Kidney capillary endothelial cell (primary cell): ENCODE measurements at places on chromosomes 16 and 17.
A peak's percentile ranks its signal among the peaks of the same experiment; 100 is the strongest.

DNA sequence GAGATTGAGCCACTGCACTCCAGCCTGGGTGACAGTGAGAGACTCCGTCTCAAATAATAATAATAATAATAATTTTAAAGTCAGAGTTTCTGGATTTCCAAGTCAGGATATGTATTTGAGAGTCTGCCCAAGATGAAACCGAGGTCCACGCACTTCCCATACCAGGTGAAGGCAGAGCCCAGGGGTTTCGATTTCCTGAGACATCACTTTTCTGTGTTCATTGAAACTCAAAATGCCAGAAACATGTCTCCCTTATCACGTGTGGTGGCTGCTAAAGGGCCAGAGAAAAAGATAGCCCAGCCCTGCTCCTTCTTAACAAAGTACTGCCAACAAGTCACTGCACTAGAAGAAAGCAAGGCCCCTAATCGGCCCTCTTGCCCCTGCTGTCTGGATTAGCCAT lies 9.8 kb upstream of the RNF157 start:
- DNase-seq = no peak

- DNase-seq = no peak
These were observed 121.0 kb upstream of the NLRP1 start for GRCh38 chr17:5705081-5705875.

- no peak for DNase-seq
These were observed 5.4 kb upstream of the CYLD start for GRCh38 chr16:50736448-50736847.

DNA sequence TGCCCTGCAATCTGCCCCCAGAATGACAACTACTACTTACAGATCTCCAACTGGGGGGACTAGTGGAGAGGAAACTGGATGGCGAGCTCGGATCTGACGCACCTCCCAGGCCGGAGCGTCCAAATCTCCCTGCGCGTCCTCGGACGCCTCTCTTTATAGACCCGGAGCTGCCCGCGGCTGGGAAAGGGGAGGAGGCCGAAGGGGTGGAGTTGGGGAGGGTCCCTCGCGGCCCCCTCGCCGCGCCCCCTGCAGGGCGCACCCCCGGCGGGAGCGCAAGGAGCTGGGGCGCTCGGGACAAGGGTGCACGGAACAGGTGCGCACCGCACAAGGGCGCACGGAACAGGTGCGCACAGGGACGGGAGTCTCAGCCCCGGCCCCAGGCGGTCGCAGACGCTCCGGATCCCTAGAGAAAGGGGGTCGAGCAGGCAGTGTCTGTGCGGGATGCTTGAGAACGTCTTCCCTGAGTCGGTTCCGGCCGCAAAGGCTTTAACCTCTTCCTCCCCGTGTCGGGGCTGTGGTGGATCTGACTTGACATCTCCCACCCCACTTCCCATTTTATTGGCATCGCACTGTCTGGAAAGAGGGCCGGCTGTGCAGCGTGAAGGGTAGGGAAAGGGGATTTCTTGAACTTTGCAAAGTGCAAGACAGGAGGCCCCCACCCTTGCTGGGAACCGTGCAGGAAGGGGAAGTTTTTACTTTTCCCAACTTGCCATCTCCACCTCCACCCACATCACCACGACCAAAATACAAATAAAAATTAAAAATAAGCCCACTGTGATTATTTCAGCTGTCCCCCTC lies at the start of gene MYH11:
MYH11 (minus strand) TSS at position 128 of the 798 bp plus-strand sequence. CDS start 18,776 bp downstream, outside the sequence.
- no peak for DNase-seq

DNA sequence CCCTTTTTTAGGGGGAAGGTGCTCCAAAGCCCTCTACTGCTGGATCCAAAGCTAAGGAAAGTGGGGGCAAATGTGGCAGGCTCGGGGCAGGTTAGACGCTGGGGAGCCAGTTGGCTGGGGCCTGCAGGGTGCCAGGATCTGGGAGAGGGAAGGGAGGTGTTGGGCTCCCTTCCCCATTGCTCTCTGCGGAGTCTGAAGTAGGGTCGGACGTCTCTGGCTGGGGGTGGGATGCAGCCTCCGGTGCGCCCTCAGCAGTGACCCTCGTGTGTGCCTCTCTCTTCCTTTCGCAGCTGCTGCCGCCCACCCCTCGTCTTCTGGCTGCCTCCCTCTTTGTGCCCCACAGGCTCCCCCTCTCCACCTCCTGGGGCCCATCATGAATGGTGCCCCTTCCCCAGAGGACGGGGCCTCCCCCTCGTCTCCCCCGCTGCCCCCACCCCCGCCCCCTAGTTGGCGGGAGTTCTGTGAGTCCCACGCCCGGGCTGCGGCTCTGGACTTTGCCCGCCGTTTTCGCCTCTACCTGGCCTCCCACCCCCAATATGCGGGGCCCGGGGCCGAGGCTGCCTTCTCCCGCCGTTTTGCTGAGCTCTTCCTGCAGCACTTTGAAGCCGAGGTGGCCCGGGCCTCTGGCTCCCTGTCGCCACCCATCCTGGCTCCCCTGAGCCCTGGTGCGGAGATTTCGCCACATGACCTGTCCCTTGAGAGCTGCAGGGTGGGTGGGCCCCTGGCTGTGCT lies 2.2 kb downstream of the SH2B1 start:
- DNase-seq = no peak

- DNase-seq = no peak
These were observed 12.1 kb downstream of the NT5M start for GRCh38 chr17:17315142-17315821.

DNA sequence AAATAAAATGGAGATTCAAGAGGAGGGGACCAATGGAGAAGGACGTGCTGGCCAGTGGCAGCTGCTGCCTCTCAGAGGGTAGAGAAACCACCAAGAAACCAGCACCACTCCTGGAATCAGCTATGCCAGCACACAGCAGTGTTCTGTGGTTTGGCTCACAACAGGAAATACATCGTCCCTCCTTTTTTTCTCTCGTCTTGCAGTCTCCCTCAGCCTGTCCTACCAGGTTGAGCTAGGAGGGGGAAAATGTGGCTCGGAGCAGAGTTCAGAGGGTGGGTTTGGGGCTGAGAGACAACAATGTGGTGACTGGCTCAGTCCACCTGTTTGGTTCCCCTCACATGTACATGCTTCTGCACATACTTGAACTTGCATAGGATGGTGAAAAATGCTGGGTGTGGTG lies 19.9 kb upstream of the SLC16A5 start:
- DNase-seq = no peak

DNA sequence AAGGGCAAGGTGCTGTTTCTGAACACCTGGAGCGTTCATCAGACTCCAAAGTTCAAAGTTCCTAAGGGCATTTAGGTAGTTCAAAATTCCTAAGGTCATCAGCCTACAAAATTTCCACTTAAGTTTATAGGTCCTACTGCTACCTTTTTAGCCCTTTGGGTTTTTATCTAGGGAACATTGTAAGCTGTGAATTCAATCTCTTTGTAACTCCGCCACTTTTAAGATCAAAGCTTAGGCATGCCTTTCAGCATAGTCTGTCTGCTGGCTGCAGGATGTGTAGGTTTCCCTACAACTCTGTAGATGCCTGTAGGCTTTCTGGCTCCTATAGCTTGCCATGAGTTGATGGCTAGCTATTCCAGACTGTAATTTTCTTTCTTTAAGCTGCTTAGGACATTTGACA lies 291.6 kb downstream of the MAP2K6 start:
- no peak for DNase-seq

GRCh38 chr17:41777574-41778188 lies 8.8 kb downstream of the JUP start:
- DNase-seq = peak; percentile 92

- no peak for DNase-seq
These were observed 12.1 kb upstream of the DHX8 start for GRCh38 chr17:43471585-43472160.

- DNase-seq = no peak
These were observed 1683.4 kb downstream of the TP53TG3F start for GRCh38 chr16:35142809-35143192.

- DNase-seq = no peak
These were observed 16.0 kb upstream of the HEATR6 start for GRCh38 chr17:60094754-60095153.

- DNase-seq = no peak
These were observed 27.2 kb upstream of the TMEM220 start for GRCh38 chr17:10757067-10757466.

GRCh38 chr17:42340691-42341127 lies 47.5 kb downstream of the STAT3 start:
- DNase-seq = no peak

GRCh38 chr16:89579351-89579750 lies 3.8 kb downstream of the CPNE7 start:
- no peak for DNase-seq

- peak; percentile 40 for DNase-seq
These were observed 27.1 kb downstream of the TMEM235 start for GRCh38 chr17:78258323-78259191.

DNA sequence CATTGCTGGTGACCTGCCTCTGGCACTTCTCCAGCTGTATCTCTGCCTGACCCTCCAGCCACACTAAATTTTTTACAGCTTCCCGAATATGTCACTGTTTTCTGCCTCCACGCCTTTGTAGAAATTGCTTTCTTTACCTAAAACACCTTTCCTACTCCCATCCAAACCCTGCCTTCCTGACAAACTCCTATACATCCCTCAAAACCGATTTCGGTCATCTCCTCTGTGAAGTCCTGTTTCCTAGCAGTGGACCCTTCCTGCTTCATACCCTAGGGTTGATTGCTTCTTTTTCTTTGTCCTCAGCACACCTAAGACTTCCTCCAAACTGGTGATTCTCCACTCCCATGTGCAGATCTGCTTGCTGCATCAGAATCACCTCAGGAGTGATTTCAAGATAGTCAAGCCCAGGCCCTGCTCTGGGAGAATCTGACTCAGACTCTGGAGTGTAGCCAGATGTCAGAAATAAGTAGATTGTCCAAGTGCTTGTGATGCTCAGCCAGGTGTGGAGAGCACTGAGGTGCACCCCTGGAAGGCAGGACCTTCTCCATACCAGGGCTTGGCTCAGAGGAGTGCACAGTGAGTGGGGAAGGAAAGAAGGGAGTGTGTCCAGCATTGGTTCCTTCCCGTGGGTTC lies 184.2 kb downstream of the COPRS start:
- DNase-seq = no peak

GRCh38 chr17:64608571-64608981 lies 53.5 kb downstream of the SMURF2 start:
- DNase-seq = no peak

DNA sequence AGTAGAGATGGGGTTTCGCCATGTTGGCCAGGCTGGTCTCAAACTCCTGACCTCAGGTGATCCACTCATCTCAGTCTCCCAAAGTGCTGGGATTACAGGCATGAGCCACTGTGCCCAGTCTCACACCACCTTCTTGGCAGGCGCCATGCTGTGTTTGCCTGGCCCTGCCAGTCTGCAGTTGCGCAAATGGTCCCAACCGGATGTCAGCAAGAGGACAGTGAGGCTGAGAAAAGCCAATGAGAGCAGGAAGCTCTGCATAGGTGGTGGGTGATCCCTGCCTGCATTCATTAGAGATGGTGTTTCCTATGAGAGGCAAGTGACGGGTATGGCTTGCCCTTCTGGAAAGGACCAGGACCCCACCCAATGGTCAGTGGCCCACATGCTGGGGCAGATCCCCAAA lies 59.3 kb downstream of the PECAM1 start:
- DNase-seq = no peak

DNA sequence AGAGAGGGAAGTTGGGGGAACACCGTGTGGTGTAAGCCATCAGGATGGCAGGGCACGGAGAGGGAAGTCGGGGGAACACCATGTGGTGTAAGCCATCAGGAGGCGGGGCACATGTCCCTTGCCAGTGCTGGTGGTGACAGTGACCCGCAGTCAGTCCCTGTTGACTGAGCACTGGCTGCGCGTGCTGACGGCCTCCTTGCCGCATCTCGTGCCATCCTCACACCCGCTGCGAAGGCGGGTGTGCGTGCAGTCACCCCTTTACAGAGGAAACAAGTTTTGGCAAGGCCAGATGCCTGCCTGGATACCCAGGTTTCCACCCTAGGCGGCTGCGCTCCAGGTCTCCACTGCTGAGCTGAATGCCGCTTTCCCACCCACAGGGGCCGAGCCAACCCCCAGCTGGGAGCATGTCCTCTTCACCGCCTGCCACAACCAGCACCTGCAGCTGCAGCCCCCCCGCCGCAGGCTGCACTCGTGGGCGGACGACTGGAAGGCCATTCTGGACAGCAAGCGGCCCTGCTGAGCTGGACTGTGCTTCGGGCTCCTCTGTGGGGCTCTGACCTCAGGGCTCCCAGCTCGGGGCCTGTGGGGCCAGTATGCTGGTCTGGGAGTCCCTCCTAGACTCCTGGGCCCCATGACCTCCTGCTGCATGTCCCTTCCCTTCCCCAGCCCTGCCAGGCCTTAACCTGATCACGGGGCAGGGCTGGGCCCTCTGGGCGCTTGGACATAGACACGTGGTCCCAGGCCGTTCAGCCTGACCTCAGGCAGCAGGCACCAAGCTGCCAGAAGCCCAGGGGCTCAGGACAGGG lies 43.5 kb downstream of the NT5M start:
- no peak for DNase-seq

DNA sequence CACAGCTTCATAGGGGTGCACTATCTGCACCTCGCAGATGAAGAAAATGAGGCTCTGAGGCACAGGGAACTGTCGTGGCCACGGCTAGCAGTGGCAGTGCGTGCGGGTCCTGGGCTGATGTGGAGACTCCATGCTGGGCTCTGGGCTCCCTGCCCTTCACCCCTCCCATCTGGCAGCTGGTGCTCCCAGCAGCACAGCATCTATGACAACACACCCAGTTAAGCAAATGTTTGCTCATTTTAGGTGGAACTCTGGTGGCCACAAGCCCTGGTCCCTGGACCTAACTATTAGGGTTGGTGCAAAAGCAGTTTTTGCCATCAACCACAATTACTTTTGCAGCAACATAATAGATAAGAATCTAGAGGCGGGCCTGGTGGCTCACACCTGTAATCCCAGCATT lies 30.9 kb downstream of the IFT140 start:
- no peak for DNase-seq

DNA sequence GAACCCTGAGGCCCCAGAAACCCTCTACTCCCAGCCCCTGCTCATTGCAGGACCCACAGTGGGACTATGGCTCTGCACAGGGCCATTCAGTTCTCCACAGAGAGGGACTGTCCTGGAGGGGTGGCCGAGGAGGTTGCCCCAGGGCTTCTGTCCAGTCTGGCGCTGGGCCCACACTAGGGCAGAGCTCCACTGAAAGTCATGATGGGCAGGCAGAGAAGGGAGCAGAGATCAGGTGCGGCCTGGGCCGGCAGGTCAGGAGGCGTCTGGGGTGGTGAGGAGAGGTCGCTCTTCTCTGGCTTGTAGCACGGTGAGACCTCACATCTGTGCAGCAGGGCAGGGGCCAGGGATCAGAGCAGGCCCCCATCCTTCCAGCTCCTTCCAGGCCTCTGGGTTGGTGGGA lies 13.0 kb upstream of the PIK3R6 start:
- no peak for DNase-seq

- DNase-seq = no peak
These were observed 16.4 kb downstream of the CCL11 start for GRCh38 chr17:34301986-34302385.
